ENCODE measurements at places on chromosomes 12 and 14. TPM values are rescaled to one million over a fixed set of nuclear protein-coding genes. Genes with fewer than 3 reads are reported as not detected.
A peak's percentile ranks its signal among the peaks of the same experiment; 100 is the strongest.

GRCh38 chr12:131946757-131947156, 3.0 kb upstream of the EP400 start:
- DNase-seq, result no peak

GRCh38 chr12:112117685-112118084, 7.7 kb upstream of the TRAFD1 start:
- no peak for DNase-seq

DNA sequence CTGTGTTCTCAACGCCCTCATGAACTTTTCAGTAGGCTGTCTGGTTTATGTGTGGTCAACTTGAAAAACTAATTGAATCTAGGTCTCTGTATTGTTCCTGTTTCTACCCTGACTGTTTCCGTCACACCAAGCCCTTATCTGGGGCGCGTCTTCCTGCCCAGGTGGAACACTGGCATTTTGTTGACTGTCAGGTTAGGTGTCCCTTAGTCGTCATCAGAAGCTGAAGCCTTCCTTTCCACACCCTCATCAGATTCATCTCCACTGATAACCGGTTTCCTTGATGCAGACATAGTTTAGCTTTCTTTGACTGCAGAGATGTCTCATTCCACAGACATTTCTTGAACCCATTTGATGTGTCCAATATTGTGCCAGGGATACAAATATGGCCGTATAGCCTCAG, 96.5 kb downstream of the DUSP16 start:
- no peak for DNase-seq

The CLECL1 gene
- total RNA-seq, result not detected

The ZFC3H1 gene
- 14.4 TPM for total RNA-seq

The NKX2-1 gene
- 4.7 TPM for total RNA-seq

The CRACR2A gene
- total RNA-seq, result 11.5 TPM

GRCh38 chr14:101108579-101109346, 205.2 kb upstream of the RTL1 start:
- no peak for DNase-seq

GRCh38 chr12:26150736-26151450, 26.1 kb upstream of the BHLHE41 start:
- DNase-seq, result peak; percentile 49

The VAMP1 gene
- 1.2 TPM for total RNA-seq

DNA sequence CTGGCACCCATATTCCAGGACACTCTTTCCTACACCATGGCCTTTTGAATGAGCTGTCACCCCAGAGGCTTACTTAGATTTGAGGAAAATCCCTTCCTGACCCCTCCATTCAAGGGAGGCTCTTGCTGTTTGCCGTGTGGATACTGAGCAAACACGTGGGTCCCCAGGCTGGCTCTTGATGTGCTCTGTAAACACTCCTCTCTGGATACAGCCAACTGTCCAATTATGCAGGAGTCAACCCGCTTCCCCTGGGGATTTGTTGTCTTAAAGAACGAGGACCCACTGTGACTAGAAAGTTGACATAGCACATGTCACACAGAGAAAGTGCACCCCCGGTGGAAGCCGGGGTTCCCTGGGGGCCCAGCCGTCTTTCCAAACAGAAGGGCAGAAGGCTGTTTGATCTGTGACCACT, 75.8 kb upstream of the CEP83 start:
- no peak for DNase-seq

Data from Daoy (cell line).